Activated T-helper 1 cell treated with anti-CD3 and anti-CD28 coated beads, Interleukin-2, amount 50 U/mL, for 16 hours (primary cell): ENCODE measurements at places on chromosomes 4 and X.

DNA sequence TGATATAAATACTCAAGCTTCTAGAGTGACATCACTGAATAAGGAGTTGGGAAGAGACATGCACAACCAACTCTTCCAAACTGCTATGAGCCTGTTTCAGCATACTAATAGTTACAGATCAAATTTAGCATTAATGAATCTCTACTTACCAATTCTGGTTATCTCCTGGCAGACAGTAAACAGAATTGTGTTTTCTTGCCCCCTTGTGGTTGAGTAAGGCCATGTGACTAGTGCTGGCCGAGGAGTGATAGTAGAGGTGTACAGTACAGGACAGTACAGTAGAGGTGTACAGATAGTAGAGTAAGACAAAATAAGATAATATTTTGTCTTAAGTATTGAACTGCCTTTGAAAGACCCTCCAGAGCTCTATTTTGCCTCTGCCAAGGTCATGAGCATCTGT lies 681.4 kb downstream of the GABRG1 start:
- no peak for DNase-seq

DNA sequence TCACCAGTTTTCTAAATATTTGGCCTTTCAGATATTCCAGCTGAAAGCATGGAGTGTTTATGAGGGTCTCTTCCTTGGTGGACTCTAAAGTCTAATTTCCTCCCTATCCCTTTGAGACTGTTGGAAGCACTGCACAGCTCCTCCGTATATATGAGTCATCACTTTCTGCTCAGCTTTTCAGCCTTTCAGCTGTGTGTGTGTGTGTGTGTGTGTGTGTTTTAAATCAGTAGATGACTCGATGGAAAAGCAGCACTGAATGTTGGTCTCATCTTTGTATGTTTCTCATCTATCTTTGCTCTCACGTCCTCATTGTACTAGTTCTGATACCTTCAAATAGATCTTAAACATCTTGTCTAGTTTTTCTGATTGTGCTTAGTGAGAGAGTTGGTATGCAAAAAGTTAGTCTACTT lies 81.6 kb downstream of the ZFX start:
- no peak for DNase-seq

DNA sequence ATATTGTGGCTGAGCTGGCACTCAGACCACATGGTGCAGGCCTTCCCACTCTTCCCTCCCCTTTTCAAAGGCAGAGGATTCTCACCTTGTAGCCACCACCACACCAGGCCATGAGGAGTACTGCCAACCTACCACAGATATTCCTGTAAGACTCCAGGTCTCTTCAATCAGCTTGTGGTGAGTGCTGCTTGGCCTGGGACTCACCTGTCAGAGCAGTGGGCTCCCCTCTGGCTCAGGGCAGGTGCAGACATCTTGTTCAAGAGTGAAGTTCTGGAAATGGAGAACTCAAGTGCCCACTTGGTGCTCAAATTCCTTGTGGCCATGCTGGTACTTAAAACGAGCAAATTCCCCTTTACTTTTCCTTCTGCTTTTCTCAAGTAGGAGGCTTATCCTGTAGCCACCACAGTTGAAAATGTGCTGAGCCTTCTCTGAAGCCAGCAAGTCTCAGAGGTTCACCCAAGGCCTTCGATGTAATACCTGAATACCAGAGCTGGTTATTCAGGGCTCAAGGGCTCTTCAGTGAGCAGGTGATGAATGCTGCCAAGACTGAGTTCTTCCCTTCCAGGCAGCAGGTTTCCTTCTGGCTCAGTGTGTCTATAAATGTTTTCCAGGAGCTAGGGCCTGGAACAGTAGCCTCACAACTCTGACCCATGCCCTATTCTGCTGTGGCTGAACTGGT lies 212.9 kb downstream of the TEX13C start:
- DNase-seq: no peak

DNA sequence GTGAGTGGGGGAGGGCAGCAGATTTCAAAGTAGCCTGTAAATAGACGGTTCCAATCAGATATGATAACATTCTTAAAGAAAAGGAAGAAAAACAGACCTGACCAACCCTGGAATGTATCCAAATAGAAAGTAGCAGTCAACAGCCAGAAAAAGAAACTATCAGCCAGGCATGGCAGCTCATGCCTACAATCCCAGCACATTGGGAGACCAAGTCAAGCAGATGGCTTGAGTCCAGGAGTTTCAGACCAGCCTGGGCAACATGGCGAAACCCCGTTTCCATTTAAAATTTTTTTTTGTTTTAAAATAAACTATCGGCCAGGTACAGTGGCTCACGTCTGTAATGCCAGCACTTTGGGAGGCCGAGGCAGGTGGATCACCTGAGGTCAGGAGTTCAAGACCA lies 125.0 kb downstream of the THOC2 start:
- DNase-seq: no peak

- no peak for DNase-seq
Measured at GRCh38 chrX:39299615-39300014, 498.4 kb downstream of the MID1IP1 start.

GRCh38 chr4:14908635-14909034 lies 93.6 kb upstream of the CPEB2 start:
- no peak for DNase-seq

DNA sequence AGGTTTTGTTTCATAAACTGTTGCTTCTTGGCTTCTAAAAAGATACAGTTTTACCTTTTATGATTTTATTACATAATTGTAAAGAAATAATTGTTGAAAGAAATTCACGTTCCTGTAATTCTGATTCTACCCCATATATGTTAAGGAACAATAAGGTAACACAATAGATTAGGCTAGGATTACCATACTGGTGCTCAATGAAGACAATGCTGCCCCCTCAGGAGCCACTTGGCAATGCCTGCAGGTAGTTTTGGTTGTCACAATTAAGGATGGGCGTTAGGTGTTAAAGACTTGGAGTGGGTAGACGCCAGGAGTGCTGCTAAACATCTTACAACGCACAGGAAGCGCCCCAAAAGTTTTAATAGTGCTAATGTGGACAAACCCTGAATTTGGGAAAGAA lies 133.2 kb downstream of the NLGN4X start:
- no peak for DNase-seq
